ENCODE measurements at places on chromosomes 12 and 14. TPM values are rescaled to one million over a fixed set of nuclear protein-coding genes. Genes with fewer than 3 reads are reported as not detected.

The RDH12 gene
- total RNA-seq = under 0.01 TPM

The GNG2 gene
- 23.6 TPM for total RNA-seq

The C14orf132 gene
- 12.4 TPM for total RNA-seq

The VCPKMT gene
- total RNA-seq = 3.7 TPM

The ASCL1 gene
- not detected for total RNA-seq

The CMKLR1 gene
- total RNA-seq = under 0.01 TPM

The ADAMTS20 gene
- not detected for total RNA-seq

The USP44 gene
- 0.50 TPM for total RNA-seq

All from bronchus fibroblast of lung (primary cell).